ENCODE measurements at places on chromosomes 2 and 18.

GRCh38 chr2:207317378-207317984 is 151.7 kb upstream of the KLF7 start:
- no peak for DNase-seq

GRCh38 chr2:168568476-168569267 is 112.6 kb downstream of the CERS6 start:
- no peak for DNase-seq

- DNase-seq = no peak
These were observed 52.5 kb downstream of the TMEM18 start for GRCh38 chr2:624551-625347.

DNA sequence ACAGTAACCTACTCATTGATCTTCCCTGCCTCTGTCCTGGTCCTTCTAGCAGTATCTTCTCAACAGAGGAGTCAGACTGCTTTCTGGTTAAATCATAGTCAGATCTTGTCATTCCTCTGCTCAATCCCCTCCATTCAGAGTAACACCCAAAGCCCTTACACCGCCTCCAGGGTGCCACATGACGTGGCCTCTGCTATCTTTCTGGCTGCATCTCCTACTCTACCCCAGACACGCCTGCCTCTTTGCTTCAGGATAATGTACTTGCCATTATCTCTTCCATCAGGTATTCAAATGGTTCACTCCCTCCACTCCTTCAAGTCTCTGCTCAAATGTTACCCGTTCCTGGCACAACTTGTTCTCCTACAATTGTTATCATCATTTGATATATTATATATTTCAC is 36.3 kb upstream of the ACVR2A start:
- no peak for DNase-seq

Data from stimulated activated CD8-positive, alpha-beta memory T cell treated with anti-CD3 and anti-CD28 coated beads, Interleukin-4, amount 100 ng/mL, for 4 hours (primary cell).